WTC11 (cell line): ENCODE measurements at places on chromosomes 3 and 15. TPM values are rescaled to one million over a fixed set of nuclear protein-coding genes. Genes with fewer than 3 reads are reported as not detected.

- DNase-seq, result peak; percentile 43
Observed at GRCh38 chr15:31342781-31343626, 16.4 kb downstream of the KLF13 start.

DNA sequence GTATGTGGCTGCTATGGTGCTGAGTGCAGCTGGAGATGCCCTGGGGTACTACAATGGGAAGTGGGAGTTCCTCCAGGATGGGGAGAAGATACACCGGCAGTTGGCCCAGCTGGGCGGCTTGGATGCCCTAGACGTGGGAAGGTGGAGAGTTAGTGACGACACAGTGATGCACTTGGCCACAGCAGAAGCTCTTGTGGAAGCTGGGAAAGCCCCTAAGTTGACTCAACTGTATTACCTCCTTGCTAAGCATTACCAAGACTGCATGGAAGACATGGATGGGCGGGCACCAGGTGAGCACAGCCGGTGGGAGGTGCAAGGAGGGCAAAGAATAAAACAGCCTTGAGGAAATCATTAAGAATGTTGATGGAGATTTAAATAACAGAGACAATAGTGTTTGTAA lies 2.9 kb downstream of the ADPRH start:
- no peak for DNase-seq

DNA sequence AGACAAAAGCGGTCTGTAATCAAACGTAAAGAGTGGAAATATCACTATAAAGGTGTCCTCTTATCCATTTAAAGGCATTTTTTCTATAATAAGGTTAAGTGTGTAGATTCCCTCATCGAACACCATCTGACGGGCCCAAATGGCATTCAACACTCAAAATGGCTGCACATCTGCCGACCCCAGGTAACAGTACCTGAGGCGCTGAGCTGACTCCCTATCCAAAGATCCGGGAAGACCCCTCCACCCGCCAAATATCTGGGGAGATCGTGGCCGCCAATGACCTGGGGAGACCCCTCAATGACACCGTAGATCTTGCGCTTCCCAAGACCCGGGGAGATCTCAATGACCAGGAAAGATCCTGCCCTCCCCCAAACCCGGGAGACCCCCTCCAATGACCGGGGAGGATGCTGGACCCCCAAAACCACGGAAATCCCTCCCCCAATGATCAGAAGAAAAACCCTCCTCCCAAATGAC lies 476 bp downstream of the IP6K2 start:
- DNase-seq, result peak; percentile 29

- peak; percentile 56 for DNase-seq
Observed at GRCh38 chr3:55615694-55616295, 128.7 kb upstream of the WNT5A start.

IL17RE gene
- total RNA-seq, result 3.0 to 4.2 TPM (median 4.0 TPM) in 3 replicates

DNA sequence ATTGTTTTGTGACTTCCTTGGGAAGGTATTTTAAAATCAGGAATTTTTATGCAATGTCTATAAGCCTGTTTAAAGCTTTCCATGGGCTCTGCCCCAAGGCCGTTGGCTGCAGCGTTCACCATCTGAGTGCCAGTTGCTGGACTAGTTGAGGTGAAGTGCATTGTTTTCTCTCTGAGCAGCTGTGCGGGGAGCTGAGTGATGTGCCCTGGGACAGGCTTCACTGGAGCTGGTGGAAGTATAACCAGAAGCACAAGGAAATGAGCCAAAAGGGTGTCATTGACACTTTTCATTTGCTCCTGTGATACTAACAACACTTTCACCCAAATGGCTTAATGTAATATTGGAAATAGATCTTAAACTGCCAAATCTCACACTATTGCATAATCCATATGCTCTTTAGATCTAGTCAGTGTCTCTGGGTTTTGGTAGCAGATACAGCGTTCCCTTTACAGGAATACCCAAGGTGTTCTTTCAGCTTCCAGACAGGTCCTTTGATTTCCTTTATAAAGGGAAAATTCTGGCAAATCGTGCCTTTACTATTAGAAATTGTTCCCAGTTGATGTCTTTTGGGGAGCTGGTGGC lies 29.2 kb downstream of the APH1B start:
- no peak for DNase-seq

GRCh38 chr3:153287017-153287416 lies 125.0 kb downstream of the RAP2B start:
- DNase-seq, result no peak

DNA sequence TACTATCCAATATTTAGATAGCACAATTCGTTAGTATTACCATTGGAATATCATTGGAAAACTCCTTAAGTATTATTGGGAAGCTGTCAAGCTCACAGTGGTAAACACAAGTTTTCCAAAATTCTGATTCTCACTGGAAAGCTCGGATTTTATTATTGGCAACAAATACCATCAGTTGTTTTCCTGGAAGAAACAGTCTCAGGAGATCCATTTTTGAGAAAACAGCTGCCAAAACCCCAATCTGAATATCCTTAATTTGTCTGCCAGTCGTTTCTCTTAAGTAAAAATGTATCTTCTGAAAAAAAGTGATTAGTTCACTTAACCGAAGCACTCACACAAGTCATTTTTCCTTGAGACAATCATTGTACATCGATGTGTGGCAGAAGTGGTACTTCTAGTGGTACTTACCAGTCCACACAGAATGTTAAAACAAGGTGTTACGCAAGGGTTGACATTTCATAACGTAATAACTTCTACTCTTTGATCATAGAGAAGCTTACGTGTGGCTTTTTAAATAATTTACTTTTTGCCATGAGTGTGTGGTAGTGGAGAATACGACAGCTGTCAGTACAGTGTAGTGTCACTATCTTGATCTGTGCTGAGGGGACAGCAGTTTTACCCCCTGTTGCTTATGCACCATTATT lies 74.9 kb downstream of the FAM43A start:
- no peak for DNase-seq

PAQR9 gene
- 2.0 to 2.5 TPM (median 2.4 TPM) in 3 replicates for total RNA-seq

DNA sequence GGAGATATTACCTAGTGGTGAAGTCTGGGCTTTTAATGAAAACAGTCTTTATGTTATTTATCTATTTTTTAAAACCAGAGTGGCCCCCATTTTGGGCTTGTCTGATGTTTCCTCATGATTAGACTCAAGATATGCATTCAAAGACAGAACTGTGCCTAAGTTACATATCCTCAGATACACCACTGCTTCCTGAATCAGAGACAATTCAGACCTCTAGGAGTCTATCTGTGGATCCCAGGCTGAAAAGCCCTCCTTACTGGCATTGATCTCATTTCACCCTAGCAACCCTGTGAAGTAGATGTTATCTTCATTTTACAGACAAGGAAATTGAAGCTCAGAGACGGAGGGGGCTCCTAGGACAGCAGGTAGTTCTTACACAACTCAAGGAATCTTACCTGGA lies 16.8 kb upstream of the TGM5 start:
- DNase-seq, result no peak

DNA sequence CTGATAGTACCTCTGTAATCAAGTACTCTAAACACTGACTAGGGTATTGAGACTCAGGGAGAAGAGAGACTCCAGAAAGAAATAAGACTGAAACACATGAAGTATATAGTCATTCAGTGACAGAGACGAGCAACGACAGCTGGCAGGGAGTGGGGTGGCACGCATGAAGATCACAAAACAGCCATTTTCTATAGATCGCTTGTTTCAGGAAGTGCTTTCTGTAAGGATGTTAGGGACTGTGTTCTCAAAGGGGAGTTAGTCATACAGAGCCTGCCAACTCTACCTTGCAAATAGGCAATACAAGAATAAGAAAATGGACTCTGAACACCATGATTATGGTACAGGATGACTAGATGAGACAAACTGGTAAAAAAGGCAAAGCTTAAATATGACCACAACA lies 139.5 kb downstream of the TBL1XR1 start:
- no peak for DNase-seq

- DNase-seq, result no peak
Observed at GRCh38 chr3:82100378-82100777, 338.9 kb upstream of the GBE1 start.

CAND2 gene
- 13.7 to 15.4 TPM (median 14.3 TPM) in 3 replicates for total RNA-seq

DNA sequence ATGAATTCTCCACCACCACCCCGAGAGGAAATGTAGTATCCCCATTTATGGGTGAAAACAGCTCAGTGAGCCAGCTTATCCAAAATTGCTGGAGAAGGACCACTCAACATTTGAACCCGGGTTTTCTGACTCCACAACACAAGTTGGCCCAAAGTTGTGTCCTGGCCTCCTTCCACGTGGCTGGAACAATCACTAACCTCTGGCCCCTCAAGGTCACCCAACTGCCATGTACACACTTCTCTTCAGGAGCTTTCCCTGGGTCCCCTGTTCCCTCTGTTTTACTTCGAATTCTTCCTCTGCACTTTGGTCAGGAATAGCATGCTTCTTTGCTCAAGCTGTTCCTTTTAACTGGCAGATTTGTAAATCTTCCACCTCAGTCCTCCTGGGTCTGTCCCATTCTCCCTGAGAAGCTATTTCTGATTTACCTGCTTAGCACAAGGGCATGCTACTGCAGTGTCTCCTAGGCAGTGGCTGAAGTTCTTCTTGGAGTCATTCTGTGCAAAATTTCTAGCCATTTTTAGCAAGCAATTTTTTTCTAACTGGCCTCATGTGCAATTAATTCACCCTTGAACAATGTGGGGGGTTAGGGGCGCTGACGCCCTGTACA lies 39.2 kb downstream of the TRIM71 start:
- DNase-seq, result no peak

DNA sequence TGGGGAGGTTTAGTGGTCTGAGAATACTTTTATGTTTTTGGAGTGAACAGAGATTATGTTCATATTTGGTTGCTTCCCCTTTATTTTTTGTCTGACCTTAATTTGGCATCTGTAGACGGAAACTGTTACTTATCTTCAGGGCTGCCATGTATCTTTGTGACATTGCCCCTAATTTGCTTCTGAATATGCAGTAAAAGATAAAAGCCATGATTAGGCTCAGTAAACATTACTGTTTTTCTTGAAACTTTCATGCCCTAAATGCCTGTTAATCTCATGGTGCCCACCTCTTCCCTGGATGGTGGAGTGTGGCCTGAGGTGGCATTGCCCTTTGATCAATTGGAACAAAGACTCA lies 106.7 kb downstream of the C3orf70 start:
- no peak for DNase-seq

CRBN gene
- total RNA-seq, result 22.6 to 24.4 TPM (median 23.2 TPM) in 3 replicates

TIGIT gene
- total RNA-seq, result 0.04 to 0.07 TPM (median 0.05 TPM) in 3 replicates

DNA sequence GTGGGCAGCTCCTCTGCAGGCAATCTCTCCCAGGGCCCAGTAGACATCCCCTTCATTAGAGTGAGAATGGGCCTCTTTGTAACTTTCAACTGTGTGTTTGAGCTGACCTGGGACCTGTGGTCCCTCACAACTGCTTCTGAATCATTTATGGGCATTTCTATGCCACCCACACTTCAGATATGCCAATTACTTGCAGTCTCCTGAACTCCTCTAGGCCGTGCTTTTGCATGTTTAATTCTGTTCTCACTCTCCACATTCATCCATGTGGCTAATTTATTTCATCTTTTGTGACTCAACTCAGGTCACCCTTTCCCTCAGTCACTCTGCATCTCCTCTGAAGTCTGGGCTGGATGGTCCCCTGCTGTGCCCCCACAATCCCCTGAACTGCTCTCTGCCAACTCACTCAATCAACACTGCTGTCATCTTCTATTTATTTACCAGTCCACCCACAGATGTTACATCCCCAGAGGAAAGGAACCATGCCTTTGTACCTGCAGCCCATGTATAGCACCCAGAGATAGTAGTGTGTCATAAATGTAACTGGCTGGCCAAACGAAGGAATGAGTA lies 364.7 kb downstream of the EPHB1 start:
- no peak for DNase-seq

DNA sequence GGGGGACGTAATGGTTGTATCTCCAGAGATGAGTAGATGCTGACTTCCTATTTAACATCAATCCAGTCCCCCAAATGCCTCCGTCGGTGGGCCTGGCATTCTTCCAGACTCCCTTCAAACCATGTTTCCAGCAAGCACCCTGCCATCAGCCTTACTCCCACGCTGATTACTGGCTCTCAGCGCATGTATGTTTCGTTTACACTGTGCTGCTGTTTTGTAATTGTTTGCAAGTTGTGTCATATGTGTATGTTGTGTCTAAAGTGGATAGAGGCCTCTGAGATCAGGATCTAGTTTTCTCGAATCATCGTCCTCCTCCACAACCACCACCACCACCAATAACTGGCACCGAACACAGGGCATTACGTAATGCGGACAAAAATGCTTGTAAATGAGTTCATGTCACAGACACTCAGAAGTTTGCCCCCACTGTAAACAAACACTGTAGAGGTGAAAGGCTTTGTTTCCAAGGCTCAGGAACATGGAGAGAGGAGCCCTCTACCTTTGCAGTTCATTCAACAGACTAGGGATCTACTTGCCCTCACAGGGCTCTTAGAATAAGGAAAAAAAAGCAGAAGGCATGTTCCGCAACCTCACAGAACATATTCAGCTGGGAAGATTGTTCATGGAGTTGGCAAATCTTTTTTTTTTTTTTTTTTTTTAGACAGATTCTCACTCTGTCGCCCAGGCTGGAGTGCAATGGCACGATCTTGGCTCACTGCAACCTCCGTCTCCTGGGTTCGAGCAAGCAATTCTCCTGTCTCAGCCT lies 46.1 kb upstream of the SEMA4B start:
- DNase-seq, result no peak

DNA sequence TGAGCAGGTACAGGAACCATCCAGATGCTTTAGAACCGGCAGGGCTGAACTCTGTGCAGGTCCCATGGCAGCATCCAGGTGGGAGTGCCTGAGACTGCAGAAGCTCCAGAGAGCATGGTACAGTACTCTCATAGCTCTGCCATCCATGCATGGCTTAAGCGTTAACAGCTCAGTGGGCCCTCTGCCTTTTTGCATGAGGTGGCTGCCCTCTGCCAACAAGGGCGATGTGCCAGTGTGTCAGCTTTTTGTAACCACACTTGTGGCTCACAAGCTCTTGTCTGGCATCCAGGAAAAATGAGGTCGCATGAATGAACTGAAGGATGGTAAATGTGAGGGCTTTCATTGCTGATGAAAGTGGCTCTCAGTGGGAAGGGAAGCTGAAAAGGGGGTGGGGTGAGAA lies 950.1 kb downstream of the DIPK2A start:
- DNase-seq, result no peak

P2RY13 gene
- not detected in 3 replicates for total RNA-seq

SEMA3G gene
- total RNA-seq, result 1.6 to 2.5 TPM (median 2.5 TPM) in 3 replicates

C3orf85 gene
- total RNA-seq, result not detected in 3 replicates

DNA sequence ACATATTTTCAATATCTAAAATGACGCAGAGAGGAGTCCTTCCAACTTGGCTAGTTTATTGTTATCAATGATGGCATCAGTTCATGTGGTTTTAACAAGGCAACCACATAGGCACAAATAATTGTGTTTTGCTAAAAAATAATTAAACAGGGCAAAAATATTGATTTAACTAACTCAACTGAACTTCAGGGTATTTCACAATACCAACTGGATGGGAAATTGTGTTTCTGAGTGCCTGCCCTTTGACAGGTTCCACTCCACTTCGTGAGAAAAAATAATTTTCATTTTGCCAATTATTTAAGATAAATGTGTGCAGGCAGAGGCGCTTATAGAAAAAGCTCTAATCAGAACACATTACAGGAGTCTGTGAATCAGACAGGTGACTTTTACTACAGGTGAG lies 689.3 kb upstream of the CCDC54 start:
- no peak for DNase-seq

HTR3C gene
- total RNA-seq, result not detected in 3 replicates

GRCh38 chr3:101195951-101196713 lies 124.2 kb downstream of the IMPG2 start:
- DNase-seq, result no peak
